Stimulated activated CD8-positive, alpha-beta memory T cell treated with anti-CD3 and anti-CD28 coated beads, Interleukin-4, amount 100 ng/mL, for 1 hour (primary cell): ENCODE measurements at places on chromosomes 16 and 17.

- no peak for DNase-seq
These were observed 208.3 kb downstream of the RGS9 start for GRCh38 chr17:65345261-65346005.

GRCh38 chr16:28285649-28286048, 6.7 kb upstream of the SBK1 start:
- no peak for DNase-seq

DNA sequence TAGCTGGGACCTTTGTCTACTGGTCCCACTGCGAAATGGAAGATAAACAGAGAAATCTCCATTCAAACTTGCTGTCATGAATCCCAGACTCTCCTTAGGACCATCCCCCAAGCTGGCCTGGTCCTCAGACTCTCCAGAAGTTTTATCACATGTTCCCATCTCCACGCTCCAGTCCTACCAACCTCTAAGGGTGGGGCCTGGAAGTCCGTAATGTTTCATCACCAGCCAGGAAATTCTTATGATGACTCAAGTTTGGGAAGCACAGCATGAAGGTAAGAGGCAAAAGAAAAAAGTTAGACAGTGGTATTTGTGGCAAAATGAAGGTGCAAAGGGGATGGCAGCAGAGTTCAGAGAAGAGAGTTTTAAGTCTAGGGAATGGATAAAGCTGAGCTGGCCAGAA, 52.7 kb downstream of the ZNF18 start:
- no peak for DNase-seq

- DNase-seq = no peak
These were observed 2.5 kb downstream of the ITGAE start for GRCh38 chr17:3798273-3799180.

GRCh38 chr17:39231591-39232551, 6.1 kb upstream of the STAC2 start:
- no peak for DNase-seq

DNA sequence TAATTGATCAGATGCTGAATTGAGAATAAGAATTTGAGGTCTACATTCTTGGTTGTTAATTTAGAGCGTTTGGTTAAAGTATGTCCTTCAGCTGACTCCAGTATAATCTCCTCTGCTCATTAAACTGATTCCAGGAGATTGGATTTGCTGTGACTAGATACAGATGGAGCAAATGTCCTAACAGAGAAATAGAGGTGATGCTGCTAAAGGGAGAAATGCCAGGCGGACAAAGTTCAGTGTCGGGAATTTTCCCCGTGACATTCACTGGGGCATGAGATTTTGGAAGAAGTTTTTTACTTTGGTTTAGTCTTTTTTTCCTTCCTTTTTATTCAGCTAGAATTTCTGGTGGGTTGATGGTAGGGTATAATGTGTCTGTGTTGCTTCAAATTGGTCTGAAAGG, 19.0 kb downstream of the PRKAR1A start:
- DNase-seq = no peak

DNA sequence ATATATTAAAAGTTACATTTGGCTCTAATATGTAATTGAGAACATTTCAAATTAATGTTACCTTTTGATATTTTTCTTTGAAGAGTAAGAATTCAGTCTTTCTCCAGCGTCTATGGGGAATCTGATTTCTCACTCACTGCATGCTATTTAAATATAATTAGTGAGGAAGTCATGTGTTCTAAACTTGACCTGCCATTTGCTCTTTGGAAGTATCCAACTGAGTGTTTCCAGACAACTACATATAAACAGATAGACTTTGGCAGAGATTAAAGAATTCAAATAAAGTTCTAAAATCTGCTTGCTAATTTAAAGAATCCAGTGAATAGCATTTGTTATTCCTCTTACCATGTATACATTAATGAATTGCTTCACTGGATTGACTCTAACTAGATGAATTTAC, 23.5 kb downstream of the OMG start:
- no peak for DNase-seq

DNA sequence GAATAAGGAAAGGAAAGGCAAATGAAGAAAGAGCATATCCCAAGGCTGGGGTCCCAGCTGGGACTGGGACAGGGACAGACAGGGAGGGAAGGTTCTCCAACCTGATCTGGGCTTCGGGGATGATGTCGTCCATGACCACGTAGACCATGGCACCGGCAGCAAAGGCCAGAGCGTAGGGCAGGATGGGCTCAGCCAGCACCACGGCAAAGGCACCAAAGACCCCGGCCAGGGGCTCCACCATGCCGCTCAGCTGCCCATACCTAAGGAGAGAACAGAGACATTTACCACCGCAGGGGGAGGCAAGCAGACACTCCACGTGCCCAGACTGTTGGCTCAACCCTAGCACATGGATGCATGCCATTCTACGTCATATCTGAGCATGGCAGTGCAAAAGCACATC, 443.8 kb downstream of the SLC39A11 start:
- DNase-seq = no peak

DNA sequence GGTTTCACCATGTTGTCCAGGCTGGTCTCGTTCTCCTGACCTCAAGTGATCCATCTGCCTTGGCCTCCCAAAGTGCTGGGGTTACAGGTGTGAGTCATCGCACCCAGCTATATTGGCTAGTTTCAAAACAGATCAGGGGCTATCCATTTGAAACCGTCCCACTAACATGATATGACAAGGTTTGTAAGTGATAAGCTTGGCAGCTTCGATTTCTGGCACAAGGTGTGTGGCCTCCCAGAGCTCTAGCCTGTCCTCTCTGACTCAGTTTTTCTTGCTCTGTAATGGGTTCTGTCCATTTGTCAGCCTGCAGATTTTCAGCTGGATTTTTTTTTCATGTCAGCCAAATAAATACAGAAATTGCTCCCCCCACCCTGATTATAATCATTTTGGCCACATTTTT, 31.8 kb upstream of the TENT4B start:
- DNase-seq = no peak

DNA sequence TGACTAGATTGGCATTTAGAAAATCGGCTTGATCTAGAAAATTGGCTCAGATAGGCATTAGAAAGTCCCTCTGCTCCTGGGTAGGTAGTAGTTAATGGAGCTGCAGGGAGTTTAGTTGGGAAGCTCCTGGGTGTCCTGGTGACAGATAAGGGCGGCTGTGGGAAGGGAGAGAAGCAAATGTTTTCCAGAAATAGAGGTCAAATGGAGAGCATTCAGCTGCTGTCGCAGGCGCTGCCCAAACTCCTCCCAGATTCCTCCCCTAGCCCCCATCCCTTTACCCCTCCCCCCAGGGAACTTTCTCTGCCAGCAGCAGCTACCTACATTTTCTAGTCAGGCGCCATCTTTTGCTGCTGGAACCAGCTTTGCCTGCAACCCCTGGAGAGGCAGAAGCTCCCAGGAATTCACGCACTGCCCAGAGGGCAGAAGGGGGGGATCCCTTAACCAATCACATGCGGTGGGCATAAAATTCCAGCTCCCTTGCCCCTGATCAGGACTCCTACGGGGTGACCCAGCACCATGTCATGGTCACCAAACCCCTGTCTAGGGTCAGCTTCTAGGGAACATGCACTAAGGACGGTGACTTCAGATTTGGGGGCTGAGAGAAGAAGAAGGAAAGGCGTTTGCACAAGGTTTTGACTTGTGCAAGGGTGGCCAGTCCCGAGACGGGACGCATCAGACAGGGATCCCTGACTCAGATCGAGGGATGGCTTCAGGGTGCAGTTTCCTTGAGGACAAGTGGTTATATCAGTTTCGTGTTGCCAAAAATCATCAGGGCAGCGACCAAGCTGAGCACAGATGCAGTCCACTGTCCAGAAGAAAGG, 43.8 kb downstream of the SOCS1 start:
- no peak for DNase-seq

- no peak for DNase-seq
These were observed 18.9 kb downstream of the PSME3IP1 start for GRCh38 chr16:57166951-57167350.

GRCh38 chr16:12753203-12754023, 50.3 kb downstream of the CPPED1 start:
- DNase-seq = no peak

DNA sequence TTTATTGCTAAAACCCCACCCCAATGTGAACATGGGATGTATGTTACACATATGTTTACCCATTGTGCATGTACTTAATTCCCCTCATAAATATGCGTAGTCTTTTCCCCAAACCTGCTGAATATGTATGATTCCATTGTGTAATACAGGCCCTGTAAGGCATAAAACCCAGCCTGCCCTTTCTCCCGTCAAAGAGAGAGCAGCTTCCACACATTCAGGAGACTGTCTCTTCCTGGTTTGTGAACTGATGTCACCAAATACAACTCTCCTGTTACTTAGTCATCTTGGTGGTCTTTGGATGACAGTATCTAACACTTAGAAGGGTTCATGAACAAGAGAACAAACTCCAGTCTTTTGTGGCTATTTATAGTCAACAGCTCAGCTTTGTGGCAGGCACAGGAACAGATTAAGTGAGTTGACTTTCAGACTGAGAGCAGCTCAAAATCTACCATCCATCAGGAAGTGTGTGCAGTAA, 24.7 kb upstream of the TMC7 start:
- no peak for DNase-seq
